ENCODE measurements at places on chromosomes 6 and 20.

- no peak for DNase-seq
Observed at GRCh38 chr6:170459451-170459850, 93.7 kb downstream of the PSMB1 start.

- no peak for DNase-seq
Observed at GRCh38 chr6:5778317-5778857, 228.3 kb downstream of the NRN1 start.

DNA sequence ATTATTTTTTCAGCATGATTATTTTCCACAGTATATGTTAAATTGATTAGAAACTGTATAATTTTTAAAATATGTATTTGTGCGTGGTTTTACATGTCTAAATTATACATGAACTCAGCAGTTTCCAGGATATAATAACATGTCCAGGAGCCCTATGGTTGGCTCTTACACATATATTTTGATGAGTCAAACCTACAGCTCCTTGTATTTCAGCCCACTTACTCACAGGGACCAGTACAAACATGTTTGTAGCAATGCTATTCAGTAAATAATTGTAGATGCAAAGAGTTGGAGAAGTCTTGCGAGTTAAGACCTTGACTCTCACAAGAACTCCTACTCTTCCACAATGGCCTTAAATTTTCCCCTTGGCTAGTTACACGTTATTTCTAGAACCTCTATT lies 107.2 kb upstream of the SASH1 start:
- DNase-seq: no peak

DNA sequence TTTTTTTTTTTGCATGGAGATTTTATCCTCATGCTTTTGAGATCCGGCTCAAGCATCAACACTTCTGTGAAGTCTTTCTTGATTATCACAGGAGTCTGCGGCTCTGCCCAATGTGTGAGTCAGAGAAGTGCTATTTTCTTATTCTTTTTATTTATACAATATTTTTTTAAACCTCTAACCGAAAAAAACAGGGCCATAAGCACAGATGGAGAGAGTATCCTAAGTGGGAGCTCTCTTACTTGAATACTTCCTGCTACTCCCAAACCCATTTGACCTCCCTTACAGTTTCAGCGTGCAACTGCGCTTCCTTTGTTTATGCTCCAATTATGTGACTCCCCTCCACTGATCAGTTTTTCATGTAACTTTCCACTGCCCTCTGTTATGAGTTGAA lies 8.7 kb upstream of the ATXN1 start:
- DNase-seq: no peak

DNA sequence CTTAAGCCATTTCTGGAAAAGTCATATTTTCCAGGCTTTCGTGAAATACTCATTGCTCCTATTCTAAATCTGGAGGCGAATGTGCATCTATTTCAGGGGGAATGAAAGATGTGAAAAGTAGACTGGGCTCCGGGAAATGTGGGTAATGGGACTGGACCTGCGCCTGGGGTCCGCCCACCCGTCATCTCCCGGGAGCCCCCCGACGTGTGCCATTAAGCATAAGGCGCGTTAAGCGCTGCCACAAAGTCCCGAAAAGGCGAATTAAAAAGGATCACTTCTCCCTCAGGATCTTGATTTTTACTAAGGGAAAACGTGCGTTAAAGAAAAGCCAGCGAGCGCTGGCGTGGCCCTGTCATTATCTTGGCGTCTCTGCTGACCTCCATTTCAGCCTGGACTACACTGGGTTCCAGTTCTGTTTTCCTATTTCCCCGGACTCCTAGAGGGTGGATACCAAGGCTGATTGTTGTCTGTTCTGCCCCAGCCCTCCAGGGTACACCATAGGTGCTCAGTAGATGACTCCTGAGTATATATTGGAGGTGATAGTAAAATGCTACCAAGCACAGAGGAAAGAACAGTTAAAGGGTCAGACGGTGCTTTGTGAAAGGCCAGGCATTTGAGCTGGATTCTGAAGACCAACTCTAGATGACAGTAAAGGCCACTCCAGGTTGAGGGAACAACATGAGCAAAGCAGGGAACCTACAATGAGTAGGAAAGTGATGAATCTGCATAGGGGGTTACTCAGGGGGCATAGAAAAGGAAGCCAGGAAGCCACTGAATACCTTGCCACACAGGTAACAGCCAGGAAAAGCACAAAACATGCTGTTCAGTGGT lies 89.2 kb upstream of the ARID1B start:
- DNase-seq: no peak

GRCh38 chr20:37348792-37349516 lies 3.0 kb downstream of the SRC start:
- no peak for DNase-seq

- no peak for DNase-seq
Observed at GRCh38 chr20:18678549-18679419, 90.9 kb downstream of the DTD1 start.

- DNase-seq: no peak
Observed at GRCh38 chr6:21116736-21117135, 476.8 kb upstream of the SOX4 start.

GRCh38 chr6:25337431-25337830 lies 58.3 kb downstream of the CARMIL1 start:
- no peak for DNase-seq

DNA sequence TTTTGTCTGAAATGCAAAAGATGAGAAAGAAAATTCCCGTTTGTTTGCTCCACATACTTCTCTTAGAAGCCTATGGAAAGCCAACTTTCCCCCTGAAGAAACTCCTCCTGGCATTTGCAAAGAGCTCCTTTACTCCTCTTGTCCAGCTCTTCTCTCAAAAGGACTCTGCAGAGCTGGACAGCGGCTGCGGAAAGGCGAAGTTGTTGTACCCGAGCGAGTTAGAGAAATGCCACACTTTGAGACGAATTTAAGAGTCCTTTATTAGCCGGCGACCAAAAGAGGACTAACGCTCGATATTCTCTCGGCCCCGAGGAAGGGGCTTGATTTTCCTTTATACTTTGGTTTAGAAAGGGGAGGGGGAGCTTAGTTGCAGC lies 157.8 kb downstream of the TRIM27 start:
- no peak for DNase-seq

Measured in stimulated activated CD8-positive, alpha-beta memory T cell treated with anti-CD3 and anti-CD28 coated beads, Interleukin-15, amount 100 ng/mL, for 4 hours (primary cell).